ENCODE measurements at places on chromosomes 3 and 15. TPM values are rescaled to one million over a fixed set of nuclear protein-coding genes. Genes with fewer than 3 reads are reported as not detected.

DNA sequence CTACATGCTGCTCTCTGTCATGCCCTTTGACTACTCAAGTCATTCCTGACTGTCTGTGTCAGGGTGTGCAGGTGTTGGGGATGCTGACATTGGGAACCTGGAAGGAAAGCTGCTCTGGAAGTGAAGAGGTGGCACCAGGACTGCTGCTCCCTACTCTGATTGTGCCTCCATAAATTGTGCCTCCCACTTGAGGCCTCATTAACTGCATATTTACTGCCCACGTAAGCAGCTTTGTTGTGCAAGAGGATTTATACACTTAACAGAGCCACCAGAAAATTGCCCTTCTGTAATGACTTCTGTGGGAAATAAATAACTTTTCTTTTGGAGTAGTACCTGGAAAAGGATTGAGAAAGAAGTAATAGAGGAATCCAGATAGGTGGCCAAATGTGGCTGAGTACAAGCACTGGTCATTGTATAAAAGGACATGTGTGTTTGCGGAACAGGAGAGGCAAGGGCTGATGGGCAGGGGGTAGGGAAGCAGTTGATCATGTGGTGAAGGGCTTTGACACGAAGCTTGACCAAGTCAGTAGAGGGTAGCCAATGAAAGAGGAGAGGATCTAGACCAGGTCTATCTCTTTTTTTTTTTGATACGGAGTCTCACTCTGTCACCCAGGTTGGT is 24.8 kb downstream of the IL20RB start:
- H3K4me1 ChIP-seq, result no peaks in the 10 kb centered on the region
- H3K27me3 ChIP-seq, result no peaks in the 10 kb centered on the region
- no peak for DNase-seq
- H3K36me3 ChIP-seq, result no peaks in the 10 kb centered on the region

DNA sequence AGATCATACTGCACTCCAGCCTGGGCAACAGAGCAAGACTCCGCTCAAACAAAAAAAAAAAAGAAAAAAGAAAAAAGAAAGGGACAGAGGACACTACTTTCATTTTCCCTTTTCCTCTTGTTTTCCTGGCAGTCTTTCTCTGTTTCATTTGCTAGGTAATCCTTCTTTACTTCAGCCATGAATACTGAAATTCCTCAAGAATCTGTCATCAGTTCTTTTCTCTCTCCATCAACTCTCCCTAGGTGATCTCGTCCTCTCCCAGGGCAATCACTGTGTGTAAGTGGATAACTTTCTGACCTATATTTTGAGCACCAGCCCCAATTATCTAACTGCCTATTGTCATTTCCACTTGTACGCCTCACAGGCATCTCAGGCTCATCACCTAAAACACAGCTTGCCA is 51.5 kb downstream of the TTC23 start:
- H3K27ac ChIP-seq, result no peak overlapping the region
- H3K4me1 ChIP-seq, result no peaks in the 10 kb centered on the region
- no peaks in the 10 kb centered on the region for H3K36me3 ChIP-seq
- no peaks in the 10 kb centered on the region for H3K27me3 ChIP-seq
- no peak for DNase-seq

DNA sequence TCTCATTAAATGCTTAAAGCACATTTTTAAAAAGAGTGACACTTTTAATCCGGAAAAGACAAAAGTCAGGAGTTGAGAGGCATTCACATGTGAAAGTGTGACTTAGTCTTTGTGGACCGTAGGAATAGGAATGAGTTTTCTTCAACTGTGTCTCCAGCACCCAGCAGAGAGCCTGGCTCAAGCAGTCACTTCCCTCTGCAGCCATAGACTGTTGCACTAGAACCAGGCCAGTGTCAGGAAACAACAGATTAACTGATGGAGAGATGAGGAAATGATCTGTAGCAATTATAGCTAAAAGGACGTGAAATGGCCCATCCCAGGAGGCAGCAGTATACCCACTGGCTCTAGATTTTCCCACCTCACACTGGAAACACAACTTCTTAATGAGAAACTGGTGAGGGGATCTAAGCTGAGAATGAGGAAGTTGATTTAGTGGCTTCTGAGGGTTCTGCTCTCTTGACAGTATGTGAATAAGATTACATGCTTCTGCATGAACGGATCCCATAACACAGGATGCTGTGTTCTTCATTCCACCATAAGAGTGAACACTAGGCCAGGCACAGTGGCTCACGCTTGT is 19.8 kb downstream of the CFAP92 start:
- no peaks in the 10 kb centered on the region for H3K27me3 ChIP-seq
- no peaks in the 10 kb centered on the region for H3K36me3 ChIP-seq
- H3K4me3 ChIP-seq, result no peak overlapping the region
- no peak for DNase-seq

DNA sequence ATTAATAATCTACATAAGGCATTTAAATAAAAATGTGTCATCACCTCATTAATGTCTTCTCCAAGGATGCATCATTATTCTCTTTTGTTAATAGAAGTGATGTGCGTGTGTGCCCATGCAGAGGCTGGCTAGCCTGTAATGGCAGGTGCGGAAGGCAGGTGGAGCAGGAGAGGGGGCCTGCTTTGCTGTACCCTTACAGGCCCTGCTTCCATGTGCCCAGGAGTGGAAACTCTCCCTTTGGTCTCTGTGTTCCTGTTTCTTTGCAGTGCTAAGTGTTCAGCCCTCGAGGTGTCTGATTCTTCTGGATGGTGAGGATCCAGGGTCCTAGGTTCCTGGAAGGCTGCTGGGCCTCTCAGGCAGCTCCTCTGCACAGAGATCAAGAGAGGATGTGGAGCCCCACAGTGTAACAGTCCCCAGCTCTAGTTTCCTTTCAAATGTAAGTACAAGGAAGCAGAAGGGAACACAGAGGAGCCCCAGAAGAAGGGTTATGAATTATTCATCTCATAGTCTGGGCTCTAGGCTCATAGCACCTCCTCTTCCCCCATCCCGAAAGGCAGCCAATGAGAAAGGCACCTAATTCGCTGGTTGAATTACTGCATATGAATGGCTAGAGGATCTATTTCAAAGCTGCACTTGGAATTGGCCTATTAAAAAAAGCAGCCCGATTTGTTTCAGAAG is 39.2 kb upstream of the AGBL1 start:
- peaks cover 30% of the 10 kb centered on the region for H3K4me1 ChIP-seq
- no peaks in the 10 kb centered on the region for H3K36me3 ChIP-seq
- peak; percentile 37 for DNase-seq
- no peak overlapping the region for H3K27ac ChIP-seq
- no peaks in the 10 kb centered on the region for H3K27me3 ChIP-seq
- no peak overlapping the region for H3K4me3 ChIP-seq

DNA sequence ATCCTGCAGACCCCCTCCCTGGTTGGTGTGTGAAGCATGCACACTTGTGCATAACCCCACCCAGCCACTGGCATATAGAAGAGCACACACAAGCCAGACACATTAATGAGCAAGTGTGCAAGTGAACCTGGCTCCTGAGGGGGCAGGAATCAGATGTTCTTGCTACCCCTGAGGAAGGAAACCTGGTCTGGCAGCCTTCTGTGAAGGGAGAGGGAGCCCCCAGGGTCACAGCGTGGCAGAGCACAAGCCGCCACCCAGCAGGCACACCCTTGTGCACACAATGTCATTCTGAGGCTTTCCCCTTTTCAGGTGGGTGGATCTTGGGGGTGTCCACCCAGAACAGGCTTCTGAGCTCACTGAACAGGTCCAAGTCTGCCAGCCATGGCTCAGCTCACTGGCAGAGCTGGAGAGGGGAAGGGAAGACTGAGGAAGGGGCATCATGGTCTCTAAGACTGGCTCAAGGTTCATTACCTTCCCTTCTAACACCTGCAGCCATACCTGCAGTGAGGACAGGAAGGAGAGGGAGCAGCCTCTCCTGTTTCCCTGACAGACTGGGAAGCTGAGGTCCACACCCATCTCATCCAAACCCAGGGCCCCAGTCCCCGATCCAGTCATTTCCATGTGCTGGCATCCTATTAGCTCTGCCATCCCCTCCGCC is 31.6 kb upstream of the SEMA3F start:
- peaks cover 36% of the 10 kb centered on the region for H3K4me1 ChIP-seq
- H3K4me3 ChIP-seq, result no peak overlapping the region
- no peaks in the 10 kb centered on the region for H3K36me3 ChIP-seq
- no peak for DNase-seq
- no peaks in the 10 kb centered on the region for H3K27me3 ChIP-seq
- no peak overlapping the region for H3K27ac ChIP-seq

Gene CKMT1A
- total RNA-seq, result 1.7 TPM

Gene CADM2
- total RNA-seq, result 6.8 TPM

Gene SGO1
- total RNA-seq, result 48.2 TPM

Data from neural progenitor cell (in vitro differentiated cells).